Stimulated activated CD8-positive, alpha-beta memory T cell treated with anti-CD3 and anti-CD28 coated beads, Interleukin-7, amount 100 ng/mL, for 48 hours (primary cell): ENCODE measurements at places on chromosomes 4 and X.

DNA sequence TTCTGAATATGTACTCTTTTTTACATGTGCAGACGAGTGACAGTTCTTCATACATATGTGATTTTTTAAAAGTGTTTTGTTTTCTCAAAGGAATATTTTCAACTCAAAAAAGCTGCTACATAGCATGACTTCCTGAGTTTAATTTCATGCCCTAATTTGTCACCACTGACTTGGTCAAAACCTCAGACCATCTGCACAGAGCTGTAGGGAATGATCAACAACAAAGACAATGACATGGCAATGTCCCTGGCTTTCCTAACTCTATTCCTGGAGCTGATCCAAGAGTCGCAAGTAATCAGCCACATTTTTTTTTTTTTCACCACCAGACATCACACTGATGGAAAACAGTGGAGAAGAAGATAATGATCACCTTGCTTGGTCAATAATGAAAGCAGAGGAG, 97.7 kb downstream of the TMA16 start:
- no peak for DNase-seq

GRCh38 chr4:153731239-153731638, 28.6 kb downstream of the RNF175 start:
- DNase-seq = no peak

- peak; percentile 21 for DNase-seq
Measured at GRCh38 chrX:45515262-45516215, 314.9 kb upstream of the DIPK2B start.

DNA sequence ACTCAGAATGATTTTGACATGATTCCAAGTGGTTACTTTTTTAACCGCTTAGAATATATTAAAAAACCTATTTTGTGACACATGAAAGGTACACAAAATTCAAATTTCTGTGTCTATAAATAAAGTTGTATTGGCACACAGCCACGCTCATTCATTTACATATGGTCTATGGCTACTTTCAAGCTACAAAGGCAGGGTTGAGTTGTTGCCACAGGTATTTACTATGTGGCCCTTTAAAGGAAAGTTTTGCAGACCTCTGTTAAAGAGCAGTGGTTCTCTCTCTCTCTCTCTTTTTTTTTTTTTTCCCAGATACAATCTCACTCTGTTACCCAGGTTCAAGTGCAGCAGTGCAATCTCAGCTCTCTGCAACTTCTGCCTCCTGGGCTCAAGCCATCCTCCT, 23.0 kb downstream of the GPM6B start:
- no peak for DNase-seq

GRCh38 chrX:77924320-77924859, 13.9 kb downstream of the ATP7A start:
- no peak for DNase-seq

DNA sequence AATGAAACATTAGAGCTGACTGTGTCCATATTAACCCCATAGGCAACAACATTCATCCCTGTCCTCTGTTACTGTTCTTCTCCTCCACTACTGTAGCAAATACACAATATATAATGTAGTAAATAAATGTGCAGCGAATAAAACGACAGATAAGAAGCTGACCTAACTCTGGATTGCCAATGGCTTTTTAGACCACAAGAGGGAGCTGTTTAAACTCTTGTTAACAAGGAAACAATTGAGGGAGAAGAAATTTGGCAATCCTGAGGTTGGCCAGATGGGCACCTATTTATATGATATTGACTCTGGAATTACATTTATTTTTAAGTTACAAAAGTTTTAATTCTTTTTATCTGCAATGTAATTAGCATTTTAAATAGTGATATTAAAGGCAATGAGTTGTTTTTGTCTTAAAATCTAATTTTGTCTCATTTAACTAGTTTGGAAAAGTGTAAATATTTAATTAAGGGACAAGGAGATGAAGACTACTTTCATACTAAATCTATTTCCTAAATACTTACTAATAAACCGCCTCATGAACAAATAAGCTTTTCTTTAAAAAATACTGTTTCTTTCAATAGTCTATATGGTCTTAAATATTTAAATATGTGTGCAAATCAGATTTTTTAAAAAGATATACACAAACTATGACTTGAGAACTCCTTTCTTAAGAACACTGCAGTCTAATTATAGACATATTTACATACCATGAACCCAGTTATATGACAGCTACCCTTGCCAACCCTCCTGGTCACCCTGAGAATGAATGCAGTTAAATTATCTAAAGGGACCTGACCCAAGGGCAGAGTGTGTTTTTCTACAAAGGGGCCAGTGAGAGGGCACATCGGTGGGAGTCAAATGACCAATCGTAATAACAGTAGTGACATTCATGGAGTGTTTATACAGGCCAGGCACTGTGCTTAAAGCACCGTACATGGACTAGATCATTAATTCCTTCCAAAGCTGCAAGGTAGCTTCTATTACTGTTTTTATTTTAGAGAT, 52.9 kb upstream of the HPF1 start:
- DNase-seq = no peak

GRCh38 chr4:73257651-73258435, 755 bp downstream of the ANKRD17 start:
- peak; percentile 1 for DNase-seq

DNA sequence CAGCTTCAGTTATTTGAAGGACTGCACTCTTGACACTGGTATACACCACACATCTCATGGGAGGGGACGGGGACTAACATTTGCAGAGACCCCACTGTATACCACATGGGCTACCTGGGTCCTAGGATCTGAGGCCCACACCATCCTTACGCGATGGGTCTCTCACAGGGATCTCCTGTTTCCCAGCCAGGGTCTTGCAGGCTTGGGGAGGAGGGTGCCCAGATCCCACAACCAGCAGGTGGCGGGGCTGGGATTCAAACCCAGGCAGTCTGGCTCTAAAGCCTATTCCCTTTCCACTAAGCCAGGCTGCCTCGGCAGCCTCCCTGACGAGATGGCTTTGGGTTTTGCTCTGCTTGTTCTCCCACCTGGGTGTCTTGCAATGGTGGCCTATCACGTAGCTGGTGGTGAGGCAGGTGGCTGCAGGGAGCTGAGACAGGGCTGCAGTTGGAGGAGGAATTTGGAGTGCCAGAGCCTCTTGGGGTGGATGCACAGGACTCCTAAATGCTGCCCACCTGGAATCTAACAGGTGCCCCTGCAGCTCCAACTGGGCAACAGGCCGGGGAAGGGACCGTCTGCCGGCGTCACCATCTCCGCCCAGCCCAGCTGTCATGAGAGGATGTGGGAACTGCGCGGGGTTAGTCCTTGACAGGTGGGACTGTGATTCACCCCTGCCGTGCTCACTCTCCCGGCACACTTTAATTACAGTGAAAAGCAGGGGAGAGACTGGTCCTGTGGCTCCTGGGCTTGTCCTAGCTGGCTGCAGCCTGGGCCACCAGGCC, 110.7 kb downstream of the PSAPL1 start:
- no peak for DNase-seq

GRCh38 chr4:28073860-28074555, 1213.4 kb downstream of the STIM2 start:
- DNase-seq = no peak

DNA sequence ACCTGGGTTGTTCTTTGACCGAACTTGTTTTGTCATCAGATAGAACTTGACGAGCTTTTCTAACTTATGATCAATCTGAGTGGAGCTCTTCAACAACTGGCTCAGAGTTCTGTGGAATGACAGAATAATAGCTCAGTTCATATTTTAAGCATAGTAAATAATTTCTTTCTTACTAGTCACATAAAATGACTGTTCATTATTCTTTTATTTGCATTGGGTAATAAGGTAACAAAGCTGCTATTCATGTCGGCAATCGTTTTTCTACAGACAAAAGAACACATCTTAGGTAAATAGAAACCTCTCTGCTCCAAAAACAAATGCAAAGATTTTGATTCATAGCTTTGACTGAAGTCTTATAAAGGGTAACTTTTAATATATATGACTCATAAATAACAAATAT, 57.3 kb upstream of the CXCL8 start:
- no peak for DNase-seq

GRCh38 chr4:164716901-164717300, 37.0 kb upstream of the SMIM31 start:
- no peak for DNase-seq

DNA sequence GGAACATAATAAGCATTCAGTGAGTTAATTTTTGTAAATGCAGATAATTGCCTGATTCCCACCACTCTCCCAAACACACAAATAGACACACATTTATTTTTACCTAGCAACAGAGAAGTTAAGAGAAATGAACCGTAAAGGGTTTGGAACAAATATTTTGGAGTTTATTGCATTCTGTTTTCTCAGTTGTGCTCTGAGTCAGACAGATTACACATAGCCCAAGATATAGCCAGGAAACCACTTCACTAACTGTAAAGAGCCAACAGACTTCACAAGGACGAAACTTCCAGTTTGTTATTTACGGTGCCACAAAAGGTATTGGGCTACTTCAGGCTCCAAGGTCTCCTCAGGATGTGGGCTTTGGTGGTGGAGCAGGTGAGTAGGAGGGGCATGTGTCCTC, 217.0 kb downstream of the BMPR1B start:
- DNase-seq = no peak

GRCh38 chr4:48250980-48251379, 18.7 kb downstream of the TEC start:
- DNase-seq = no peak

DNA sequence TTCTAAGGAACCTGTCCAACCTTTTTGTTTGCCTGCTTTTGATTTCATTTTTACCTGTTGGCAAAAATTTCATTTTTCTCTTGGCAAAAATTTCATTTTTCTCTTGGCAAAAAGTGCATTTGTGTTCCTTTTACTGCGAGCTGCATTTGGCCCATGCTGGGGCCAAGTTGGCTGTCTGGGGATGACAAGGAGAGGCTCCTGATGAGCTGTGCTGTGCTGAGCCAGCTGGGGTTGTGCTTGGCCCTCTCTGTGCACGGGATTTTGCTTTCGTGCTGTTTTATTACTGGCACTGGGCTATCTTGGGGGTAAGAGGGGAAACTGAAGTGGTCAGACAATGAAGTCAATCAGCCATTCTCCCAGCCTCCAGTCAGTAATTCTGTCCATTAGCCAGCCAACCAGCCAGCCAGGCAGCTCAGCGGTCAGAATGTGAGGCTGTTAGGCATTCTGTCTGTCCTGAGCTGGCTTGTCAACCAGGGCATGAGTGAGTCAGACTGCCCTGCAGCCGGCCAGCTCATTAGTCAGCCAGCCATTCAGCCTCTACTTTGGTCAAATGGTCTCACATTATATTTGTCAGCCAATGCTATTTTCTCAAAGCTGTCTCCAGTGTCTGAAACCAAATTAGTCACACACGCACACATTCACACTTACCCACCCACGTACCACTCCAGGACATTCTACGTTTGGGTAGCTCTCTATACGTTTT, 56.9 kb upstream of the PRPS1 start:
- DNase-seq = peak; percentile 0

DNA sequence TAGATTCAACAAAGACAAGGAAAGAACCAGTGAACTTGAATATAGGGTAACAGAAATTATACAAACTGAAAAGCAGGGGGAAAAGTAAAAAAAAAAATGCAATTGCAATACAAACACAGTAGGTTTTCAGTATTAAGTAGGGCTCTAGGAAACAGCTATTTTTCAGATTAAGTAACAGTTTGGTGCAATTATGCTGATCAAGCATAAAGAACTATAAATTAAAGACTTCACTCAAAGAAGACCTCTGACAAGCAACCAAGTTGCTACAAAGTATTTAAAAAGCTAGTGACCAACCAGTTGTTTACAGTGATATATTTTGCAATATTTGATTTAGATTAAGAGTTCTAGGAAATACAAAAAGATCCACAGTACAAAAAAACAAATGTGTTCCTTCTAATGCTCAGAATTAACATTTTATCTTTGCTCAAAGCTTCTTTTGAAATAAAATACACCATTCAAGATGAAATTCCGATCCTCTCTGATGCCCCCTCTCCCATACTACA, 230.8 kb upstream of the FTHL17 start:
- no peak for DNase-seq

- DNase-seq = no peak
Measured at GRCh38 chr4:31539284-31540069, 819.3 kb downstream of the PCDH7 start.

DNA sequence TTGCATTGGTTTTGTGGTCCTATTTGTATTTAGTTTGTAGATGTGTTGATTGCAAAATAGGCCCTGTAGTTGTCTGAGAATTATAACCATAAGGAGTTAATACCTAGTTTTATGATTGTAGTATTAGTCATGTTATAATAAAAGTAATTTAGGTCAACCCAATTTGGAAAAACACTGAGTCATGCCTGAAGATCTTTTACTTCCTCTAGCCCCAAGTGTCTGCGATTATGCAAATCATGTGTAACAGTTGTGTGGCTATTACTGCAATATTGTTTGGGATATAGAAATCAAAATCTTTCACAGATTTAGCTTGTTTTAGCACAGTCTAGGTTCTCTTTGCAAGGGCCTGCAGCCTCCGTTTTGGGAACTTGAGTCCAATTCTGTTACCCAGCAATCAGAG, 12.6 kb downstream of the SRD5A3 start:
- DNase-seq = no peak

GRCh38 chr4:139085141-139085540, 69.6 kb downstream of the NOCT start:
- DNase-seq = no peak

GRCh38 chr4:111836601-111837000, 308.7 kb upstream of the FAM241A start:
- no peak for DNase-seq

GRCh38 chr4:111789901-111790640, 355.2 kb upstream of the FAM241A start:
- no peak for DNase-seq

- no peak for DNase-seq
Measured at GRCh38 chr4:29037501-29037900, 1682.7 kb upstream of the PCDH7 start.

- DNase-seq = no peak
Measured at GRCh38 chrX:9597361-9598035, 132.6 kb downstream of the TBL1X start.

- DNase-seq = no peak
Measured at GRCh38 chr4:20237894-20238537, 13.7 kb upstream of the SLIT2 start.

DNA sequence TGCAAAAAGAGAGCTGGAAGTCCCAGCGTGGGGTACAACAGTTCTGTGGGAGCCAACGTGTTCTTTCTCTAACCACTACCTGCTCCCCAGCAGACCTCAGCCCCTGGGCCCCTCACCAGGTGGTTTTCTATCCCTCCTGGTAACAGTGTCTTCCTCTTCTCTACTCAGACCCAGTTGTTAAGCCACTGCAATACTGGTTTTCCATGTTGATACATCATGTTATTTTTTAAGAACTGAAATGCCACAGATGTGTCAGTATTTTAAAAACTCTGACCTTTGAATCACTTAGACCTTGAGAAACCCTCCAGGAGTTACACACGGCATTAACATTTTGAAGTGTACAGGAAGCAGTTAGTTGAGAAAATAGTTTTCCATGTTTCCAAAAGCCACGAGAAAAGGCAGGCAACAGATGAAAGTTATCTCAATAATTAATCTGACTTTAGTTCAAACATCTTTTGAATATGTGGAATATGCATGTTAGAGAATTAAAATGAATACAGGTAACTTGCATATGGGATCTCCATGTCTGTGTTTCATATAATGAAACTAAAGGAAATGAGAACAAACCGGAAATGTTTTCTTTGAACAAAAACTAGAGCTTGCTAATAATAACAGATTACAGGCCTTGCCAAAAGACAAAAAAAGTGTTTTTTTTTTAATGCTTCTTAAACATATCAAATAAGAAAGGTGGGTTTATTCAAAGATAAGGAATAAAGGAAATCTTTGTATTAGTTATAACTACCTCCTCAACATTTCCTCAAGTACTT, 108.8 kb downstream of the ZNF827 start:
- peak; percentile 67 for DNase-seq
